ENCODE measurements at places on chromosomes 5 and 9. TPM values are rescaled to one million over a fixed set of nuclear protein-coding genes. Genes with fewer than 3 reads are reported as not detected.

The MARCOL gene
- not detected for total RNA-seq

GRCh38 chr5:172584638-172585037 lies 56.4 kb upstream of the NEURL1B start:
- H3K27me3 ChIP-seq, result peaks cover 5% of the 10 kb centered on the region
- no peak overlapping the region for H3K4me3 ChIP-seq
- no peak overlapping the region for H3K27ac ChIP-seq
- no peak for DNase-seq
- H3K36me3 ChIP-seq, result no peaks in the 10 kb centered on the region

DNA sequence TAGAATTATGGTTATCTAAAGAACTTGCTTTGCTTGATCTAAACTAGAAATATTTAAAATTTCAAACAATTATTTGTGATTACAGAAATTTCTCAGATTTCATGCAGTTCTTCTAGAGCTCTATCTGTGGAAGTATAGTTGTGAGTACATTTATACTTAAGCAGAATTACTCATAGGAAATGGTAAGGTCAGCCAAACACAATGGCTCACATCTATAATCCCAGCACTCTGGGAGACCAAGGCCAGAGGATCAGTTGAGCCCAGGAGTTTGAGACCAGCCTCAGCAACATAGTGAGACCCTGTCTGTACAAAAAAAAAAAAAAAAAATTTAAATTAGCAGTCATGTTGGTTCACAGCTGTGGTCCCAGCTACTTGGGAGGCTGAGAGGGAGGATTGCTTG lies 71.0 kb downstream of the INVS start:
- H3K36me3 ChIP-seq, result no peaks in the 10 kb centered on the region
- no peak overlapping the region for H3K4me3 ChIP-seq
- H3K27me3 ChIP-seq, result no peaks in the 10 kb centered on the region
- DNase-seq, result peak; percentile 35
- peaks cover 8% of the 10 kb centered on the region for H3K4me1 ChIP-seq

GRCh38 chr5:126122942-126123341 lies 300.3 kb upstream of the GRAMD2B start:
- H3K27me3 ChIP-seq, result no peaks in the 10 kb centered on the region
- peaks cover 7% of the 10 kb centered on the region for H3K4me1 ChIP-seq
- no peak overlapping the region for H3K4me3 ChIP-seq
- DNase-seq, result no peak

The LRRC14B gene
- not detected for total RNA-seq

DNA sequence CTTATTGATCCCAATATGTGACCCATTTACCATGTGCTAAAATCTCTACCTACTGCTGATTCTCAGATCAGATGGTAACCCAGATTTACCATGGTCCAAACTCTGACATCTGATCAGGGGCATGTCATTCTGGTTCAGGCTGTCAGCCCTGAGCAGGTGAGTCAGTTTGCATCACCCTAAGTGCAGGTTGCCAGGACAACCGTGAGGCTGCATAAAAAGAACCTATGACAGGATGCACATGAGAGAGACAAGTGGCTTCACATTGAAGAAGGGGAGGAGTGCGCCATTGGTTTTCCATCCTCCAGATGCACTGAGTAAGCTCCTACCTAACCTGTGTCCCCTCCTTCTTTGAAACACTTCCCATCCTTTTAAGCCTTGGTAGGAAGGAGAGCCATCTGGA lies 801 bp upstream of the PRSS3 start:
- H3K27ac ChIP-seq, result no peak overlapping the region
- H3K36me3 ChIP-seq, result no peaks in the 10 kb centered on the region
- no peak for DNase-seq
- no peak overlapping the region for H3K4me3 ChIP-seq

- H3K4me1 ChIP-seq, result no peaks in the 10 kb centered on the region
- no peak overlapping the region for H3K4me3 ChIP-seq
- H3K27me3 ChIP-seq, result no peaks in the 10 kb centered on the region
- H3K27ac ChIP-seq, result no peak overlapping the region
- peaks cover 36% of the 10 kb centered on the region for H3K36me3 ChIP-seq
Observed at GRCh38 chr9:133472277-133472645, 6.6 kb downstream of the SLC2A6 start.

The ARHGEF37 gene
- 7.1 TPM for total RNA-seq

- no peak overlapping the region for H3K4me3 ChIP-seq
- no peak for DNase-seq
- no peak overlapping the region for H3K27ac ChIP-seq
- no peaks in the 10 kb centered on the region for H3K4me1 ChIP-seq
Observed at GRCh38 chr9:89902450-89903140, 297.8 kb downstream of the GADD45G start.

The HMCN2 gene
- total RNA-seq, result 0.24 TPM

The TRIM7 gene
- 3.4 TPM for total RNA-seq

DNA sequence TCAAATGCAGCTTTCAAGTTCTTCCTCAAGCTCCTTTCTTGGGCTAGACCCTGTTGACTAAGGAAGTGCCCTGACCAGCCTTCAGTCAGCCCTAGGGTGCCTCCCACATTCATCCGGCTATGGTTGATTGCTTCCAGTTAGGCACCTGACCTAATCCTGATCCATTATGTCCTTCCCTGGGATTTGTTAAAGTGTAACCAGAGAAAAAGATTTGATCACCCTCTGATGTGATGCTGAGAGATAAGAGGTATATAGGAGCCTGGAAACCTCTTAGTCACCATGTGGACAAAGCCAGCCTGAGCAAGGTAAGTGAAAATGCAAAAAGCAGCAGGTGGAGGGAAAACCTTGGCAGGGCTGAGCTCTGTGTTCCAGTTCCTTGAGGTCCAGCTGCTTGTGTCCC lies 178.8 kb upstream of the ERCC6L2 start:
- H3K36me3 ChIP-seq, result no peaks in the 10 kb centered on the region
- H3K27me3 ChIP-seq, result peaks cover 2% of the 10 kb centered on the region
- H3K4me1 ChIP-seq, result no peaks in the 10 kb centered on the region
- no peak for DNase-seq
- no peak overlapping the region for H3K27ac ChIP-seq
- H3K4me3 ChIP-seq, result no peak overlapping the region

DNA sequence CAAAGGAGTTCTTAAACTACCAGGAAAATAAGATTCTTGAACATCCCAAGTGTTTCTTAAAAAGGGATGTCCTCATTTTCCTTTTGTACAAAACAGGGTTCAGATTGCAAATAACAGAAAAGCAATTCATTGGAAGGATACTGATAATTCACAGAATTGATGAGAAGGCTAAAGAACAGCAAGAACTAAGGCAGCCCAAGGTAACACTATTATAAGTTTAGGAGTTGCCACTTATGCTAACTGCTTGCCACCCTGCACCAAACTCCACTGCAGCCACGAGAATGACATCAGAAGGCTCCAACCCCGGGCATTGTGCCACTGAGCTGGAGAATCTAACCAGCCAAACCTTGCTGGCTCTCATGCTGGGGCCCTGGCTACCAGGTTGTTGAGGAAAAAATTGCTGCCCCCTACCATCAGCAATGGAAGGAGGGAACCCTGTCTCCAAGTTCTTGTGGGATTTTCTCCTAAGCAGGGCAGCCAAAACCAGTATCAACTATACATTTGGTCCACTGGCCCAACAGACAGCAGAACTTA lies 123.4 kb downstream of the ARL15 start:
- no peak overlapping the region for H3K27ac ChIP-seq
- H3K36me3 ChIP-seq, result no peaks in the 10 kb centered on the region
- H3K27me3 ChIP-seq, result no peaks in the 10 kb centered on the region

The CERT1 gene
- 21.3 TPM for total RNA-seq

DNA sequence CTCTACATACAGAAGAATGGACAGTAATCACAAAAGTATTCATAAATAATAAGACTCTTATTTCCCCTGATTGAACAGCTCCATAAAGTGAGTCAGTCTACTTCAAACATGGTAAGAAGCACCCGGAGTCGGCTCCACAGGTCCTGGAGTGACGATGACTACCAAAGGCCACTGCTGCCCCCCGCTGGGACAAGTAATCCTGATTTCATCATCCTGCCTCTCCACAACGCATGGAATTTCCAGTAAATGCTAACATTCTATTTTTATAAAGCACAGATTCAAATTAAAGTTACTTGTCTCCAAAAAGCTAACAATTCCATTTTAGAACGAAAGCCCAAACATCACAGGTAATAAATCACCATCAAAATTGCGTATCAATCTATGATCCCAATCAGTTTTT lies 16.2 kb downstream of the ATPSCKMT start:
- no peak overlapping the region for H3K27ac ChIP-seq
- no peaks in the 10 kb centered on the region for H3K27me3 ChIP-seq
- peak; percentile 31 for DNase-seq
- peaks cover 2% of the 10 kb centered on the region for H3K36me3 ChIP-seq
- no peaks in the 10 kb centered on the region for H3K4me1 ChIP-seq
- H3K4me3 ChIP-seq, result no peak overlapping the region

DNA sequence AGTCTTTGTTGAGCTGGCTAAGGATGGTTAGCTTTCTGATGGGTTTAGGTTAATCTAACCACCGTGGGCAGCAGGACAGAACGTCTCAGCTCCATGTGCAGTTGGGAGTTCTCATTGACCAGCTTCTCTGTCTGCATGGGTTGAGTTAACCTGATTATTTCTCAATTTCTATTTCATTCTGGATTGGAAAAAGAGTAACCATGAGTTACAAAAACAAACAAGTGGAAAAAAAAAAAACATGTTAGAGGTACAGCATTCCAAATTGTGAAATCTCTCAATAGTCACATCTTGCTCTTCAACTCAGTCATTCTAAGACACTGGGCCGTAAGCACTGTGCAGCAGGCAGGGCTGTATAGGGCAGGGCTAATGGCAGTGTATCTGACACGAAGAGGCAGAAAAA lies 343.7 kb upstream of the KLF4 start:
- H3K27me3 ChIP-seq, result no peaks in the 10 kb centered on the region
- no peak for DNase-seq
- no peak overlapping the region for H3K4me3 ChIP-seq
- H3K4me1 ChIP-seq, result no peaks in the 10 kb centered on the region
- H3K36me3 ChIP-seq, result no peaks in the 10 kb centered on the region
- H3K27ac ChIP-seq, result no peak overlapping the region

DNA sequence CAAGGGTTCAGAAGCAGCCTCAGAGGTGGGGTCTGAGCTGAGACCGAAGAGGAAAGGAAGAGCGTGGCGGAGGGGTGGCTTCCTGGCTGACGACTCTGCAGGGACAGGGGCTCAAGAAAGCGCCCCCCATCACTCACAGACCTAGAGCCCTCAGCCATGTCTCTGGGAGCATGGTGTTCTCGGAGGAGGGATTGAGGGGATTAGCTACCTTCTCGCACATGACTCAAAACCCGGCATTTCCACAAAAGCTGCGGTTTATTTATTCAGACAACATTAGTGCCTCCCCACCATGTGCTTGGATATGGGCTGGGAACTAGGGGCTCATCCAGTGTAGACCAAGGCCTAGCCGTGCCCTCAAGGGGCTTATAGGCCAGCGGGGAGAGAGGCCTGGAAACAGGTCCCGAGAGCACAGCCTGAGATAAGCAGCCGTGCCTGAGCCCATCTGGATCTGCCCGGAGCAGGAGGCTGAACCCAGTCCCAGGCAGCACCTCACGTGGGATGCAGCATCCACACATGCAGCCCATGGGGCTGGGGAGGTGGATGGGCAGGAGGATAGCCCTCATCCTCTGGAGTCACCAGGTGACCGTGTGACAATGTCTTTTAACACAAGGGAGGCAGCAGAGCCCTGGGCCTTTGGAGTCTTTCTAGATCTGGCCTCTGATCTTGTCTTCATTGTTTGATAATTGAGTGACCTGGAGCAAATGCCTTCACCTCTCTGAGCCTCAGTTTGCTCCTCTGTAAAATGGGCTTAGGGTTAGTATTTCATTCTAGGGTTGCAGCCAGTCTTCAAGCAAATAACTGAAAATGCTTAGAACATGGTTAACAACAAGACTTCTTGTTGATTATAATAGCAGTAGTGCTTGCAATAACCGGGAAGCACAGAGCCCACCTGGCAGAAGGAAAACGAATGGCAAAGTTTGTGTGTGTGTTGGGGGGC lies 878 bp upstream of the HMCN2 start:
- peaks cover 53% of the 10 kb centered on the region for H3K27me3 ChIP-seq
- no peak overlapping the region for H3K27ac ChIP-seq
- H3K4me1 ChIP-seq, result peaks cover 4% of the 10 kb centered on the region
- H3K4me3 ChIP-seq, result no peak overlapping the region
- no peak for DNase-seq
- H3K36me3 ChIP-seq, result no peaks in the 10 kb centered on the region

GRCh38 chr9:121945849-121946248 lies 147.3 kb downstream of the TTLL11 start:
- no peak for DNase-seq
- peaks cover 4% of the 10 kb centered on the region for H3K4me1 ChIP-seq
- H3K36me3 ChIP-seq, result no peaks in the 10 kb centered on the region
- no peak overlapping the region for H3K27ac ChIP-seq

DNA sequence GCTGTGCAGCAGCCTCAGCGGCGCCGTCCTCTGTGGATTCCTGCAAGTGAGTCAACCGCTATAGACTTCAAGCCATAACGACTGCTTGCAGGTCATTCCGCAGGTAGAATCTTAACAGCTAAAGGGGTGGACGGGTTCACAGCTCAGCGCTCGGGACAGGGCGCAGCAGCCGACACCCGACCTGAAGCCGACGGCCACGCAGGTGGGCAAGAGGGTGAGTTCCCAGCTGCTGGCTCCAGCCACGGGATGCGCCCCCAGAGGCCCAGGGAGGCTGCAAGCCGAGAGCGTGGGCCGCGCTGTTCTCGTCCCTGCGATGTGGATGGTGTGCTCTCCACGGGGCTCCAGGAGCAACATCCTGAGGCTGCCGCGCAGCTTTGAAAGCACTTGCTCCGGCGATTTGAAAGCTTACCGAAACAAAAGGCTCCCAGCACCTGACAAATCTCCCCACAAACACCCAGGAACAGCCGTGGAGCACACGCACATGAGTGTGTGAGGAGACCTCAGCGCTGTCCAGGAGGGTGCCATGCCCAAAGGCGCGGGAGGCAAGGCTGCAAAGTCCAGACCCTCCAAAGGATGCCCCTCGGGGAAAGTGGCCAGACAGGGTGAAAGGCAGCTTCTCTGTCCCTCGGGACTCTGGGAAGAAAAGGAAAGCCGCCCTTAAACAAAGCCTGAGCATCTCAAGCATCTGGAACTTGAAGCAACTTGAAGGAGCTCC lies 48.7 kb downstream of the EXD3 start:
- no peaks in the 10 kb centered on the region for H3K27me3 ChIP-seq
- H3K36me3 ChIP-seq, result no peaks in the 10 kb centered on the region
- no peak overlapping the region for H3K4me3 ChIP-seq
- no peaks in the 10 kb centered on the region for H3K4me1 ChIP-seq
- no peak overlapping the region for H3K27ac ChIP-seq

DNA sequence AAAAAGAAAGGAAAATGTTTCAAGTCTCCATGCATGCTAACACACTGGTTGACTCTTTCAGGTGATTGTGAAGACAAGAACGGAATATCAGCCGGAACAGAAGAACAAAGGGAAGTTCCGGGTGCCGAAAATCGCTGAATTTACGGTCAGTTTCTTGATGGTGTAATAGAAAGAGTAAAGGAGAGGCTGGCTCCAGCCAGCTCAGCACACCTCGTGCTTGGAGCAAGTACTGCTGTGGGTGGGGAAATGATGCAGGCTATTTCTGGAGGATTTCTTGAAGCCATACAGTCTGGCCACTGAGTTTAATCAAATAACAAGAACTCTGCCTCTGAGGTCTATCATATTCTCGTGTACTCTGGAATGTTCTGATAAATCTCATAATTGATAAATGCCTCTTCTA lies 18.7 kb downstream of the NSG2 start:
- H3K36me3 ChIP-seq, result no peaks in the 10 kb centered on the region
- no peak overlapping the region for H3K4me3 ChIP-seq
- no peaks in the 10 kb centered on the region for H3K27me3 ChIP-seq
- DNase-seq, result no peak

The ADGRD2 gene
- not detected for total RNA-seq
